Activated CD4-positive, alpha-beta T cell treated with anti-CD3 and anti-CD28 coated beads, Interleukin-2, amount 50 U/mL, for 48 hours (primary cell): ENCODE measurements at places on chromosomes 6 and 20.

DNA sequence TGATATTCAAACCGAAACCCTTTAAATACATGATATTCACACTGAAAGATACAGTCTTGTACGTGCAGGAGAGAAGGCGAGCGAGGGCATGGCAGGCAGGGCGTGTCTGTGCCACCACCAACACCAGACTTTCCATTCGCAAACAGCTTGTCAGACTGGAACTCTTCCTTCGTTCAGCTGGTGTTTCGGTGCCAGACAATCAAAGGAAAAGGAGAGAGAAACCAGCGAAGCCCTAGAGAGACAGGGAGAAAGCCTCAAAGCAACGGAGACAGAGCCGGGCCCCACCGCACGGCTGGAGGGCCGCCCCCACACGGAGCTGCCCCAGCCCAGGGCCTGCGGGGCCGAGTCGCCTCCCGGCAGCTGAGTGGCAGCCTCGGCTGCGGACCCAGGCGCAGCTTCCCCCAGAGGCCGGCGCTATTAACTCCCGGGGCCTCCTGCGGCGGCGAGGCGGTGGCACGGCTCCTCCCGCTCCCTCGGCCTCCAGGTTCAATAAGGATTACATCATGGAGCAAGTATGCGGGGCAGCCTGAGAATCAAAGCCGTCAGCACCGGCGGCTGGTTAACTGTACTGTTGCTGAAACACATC is 32.1 kb upstream of the NR2E1 start:
- DNase-seq = peak; percentile 56

DNA sequence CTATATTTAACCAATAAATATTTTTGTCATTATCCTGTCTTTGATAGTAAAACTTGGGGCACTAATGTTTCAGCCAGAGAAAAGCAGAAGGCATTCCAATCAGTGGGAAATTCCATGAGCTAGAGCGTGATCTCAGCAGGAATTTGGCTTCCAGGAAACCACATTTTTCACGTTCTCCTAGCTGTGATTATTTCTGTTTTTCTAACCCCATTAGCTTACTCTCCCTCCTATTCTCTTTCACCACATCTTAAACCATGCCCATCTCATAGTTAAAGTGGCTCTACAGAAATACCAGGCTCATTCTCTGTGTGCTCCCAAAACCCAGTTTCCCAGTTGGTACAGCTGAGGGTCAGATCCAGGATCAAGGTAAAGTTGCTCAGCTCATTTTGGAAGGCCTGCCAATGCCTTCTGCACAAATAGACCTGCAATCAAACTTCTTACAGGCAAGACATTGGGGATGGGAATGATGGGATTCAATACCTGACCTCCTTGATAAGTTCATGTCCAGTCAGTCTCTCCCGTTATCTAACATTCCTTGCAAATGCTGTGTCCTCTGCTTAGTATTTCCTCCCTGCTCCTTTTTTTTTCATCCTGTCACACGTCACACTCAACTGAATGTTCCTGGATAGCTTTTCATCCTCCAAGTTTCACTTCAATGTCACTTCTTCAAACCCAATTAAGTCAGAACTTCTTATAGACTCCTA is 33.1 kb upstream of the TMEM30A start:
- no peak for DNase-seq

- DNase-seq = no peak
These were observed 136.5 kb downstream of the DOK5 start for GRCh38 chr20:54611708-54612412.

- DNase-seq = no peak
These were observed 152.3 kb downstream of the ALDH8A1 start for GRCh38 chr6:134797400-134798113.

- DNase-seq = peak; percentile 44
These were observed 343.0 kb downstream of the CDKAL1 start for GRCh38 chr6:20877008-20877937.

- peak; percentile 27 for DNase-seq
These were observed 995 bp downstream of the STK4 start for GRCh38 chr20:44967207-44967807.

GRCh38 chr6:21348504-21349195 is 244.9 kb upstream of the SOX4 start:
- DNase-seq = no peak

DNA sequence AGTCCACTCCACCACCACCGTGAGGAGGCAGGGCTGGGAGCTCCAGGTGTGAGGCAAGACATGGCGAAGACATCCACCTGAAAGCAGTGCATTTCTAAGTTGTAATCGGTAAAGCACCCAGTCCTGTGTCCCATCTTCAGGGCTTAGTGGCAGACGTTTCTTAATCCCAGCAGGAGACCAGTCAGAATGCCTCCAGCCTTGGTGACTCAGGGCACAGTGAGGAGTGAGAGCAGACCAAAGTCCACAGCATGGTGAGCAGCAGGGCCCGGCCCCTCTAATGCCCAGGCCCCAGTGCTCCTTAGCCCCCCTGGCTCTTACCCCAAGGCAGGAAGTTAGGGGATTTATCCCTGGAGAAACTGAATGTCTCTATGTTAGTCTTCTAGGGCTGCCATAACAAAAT is 183.9 kb downstream of the SYNDIG1 start:
- DNase-seq = no peak

- DNase-seq = no peak
These were observed 1263.3 kb upstream of the EYS start for GRCh38 chr6:66970373-66970772.
